T-helper 22 cell (primary cell): ENCODE measurements at places on chromosomes 1 and 21.

- DNase-seq: no peak
Observed at GRCh38 chr1:162383091-162383490, 1.6 kb downstream of the C1orf226 start.

DNA sequence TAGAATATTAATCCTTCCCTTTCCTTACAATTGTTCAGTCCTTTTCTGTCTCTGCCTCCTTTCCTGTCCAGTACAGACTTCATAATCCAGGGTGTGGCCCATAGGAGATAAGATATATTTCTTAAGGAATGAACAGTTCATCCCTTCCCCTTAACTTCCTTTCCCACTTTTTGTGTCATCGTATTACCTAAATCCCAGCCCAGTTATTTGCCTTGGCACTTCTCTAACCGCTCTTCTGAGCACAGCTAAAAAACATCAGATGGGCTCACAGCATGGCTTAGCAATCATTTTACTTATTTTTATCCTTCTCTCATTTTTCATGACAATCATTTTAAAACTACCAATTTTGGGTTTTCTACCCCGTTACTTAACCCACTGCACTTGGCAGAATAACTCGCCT, 39.6 kb downstream of the F3 start:
- DNase-seq: no peak

GRCh38 chr1:172378109-172378760, 42.2 kb upstream of the C1orf105 start:
- no peak for DNase-seq

GRCh38 chr1:2270260-2271100, 42.4 kb downstream of the SKI start:
- DNase-seq: no peak

DNA sequence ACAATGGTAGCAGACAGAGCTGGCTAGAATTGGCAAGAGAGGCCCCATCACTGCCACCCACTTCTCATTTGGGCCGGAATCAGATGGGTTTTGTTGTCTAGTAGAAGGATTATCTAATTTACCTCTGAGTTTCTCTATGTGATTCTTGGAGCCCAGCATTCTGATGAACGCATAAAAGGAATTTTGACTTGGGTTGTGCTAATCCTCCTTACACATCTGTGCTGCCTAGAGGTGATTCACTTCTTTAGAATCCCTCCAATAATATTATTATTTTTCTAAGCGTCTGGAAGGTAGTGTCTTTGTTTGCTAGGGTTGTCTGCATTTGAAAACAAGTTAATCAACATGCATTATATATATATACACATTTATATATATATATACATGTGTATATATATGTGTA, 118.1 kb downstream of the RUNX1 start:
- DNase-seq: no peak

DNA sequence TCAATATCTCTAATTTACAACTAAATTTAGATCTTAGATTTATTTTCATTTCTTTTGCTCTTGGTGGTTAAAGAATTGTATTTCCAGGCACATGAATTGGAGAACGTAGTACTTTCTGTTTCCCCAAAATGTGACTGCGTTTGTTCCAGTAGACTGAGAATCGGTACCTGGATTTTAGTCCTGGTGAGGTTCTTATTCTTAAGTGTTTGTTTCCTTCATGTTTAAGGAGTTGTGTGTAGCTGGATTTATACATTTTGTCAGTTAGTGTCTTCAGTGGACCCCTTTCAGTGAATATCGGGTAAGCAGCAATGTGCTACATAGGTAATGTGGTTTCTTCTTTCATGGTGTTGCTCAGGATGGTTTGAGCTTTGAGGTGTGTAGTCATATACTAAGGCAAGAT, 6.8 kb downstream of the MIER1 start:
- DNase-seq: no peak

DNA sequence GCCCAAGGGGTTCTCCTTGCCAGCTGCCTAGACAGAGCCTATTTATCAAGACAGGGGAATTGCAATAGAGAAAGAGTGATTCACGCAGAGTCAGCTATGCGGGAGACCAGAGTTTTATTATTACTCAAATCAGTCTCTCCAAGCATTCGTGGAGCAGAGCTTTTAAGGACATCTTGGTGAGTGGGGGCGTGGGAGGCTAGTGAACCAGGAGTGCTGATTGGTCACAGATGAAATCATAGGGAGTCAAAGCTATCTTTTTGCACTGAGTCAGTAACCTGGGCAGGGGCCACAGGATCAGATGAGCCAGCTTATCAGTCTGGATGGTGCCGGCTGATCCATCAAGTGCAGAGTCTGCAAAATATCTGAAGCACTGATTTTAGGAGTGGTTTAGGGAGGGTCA, 64.8 kb upstream of the MRPS6 start:
- no peak for DNase-seq

- no peak for DNase-seq
Observed at GRCh38 chr1:62077821-62078220, 116.8 kb upstream of the L1TD1 start.

- no peak for DNase-seq
Observed at GRCh38 chr1:171128463-171128862, 37.8 kb downstream of the FMO3 start.

- no peak for DNase-seq
Observed at GRCh38 chr1:19957779-19958178, 21.6 kb downstream of the PLA2G2A start.

- DNase-seq: peak; percentile 2
Observed at GRCh38 chr1:147892731-147893214, 9.8 kb upstream of the GJA8 start.

DNA sequence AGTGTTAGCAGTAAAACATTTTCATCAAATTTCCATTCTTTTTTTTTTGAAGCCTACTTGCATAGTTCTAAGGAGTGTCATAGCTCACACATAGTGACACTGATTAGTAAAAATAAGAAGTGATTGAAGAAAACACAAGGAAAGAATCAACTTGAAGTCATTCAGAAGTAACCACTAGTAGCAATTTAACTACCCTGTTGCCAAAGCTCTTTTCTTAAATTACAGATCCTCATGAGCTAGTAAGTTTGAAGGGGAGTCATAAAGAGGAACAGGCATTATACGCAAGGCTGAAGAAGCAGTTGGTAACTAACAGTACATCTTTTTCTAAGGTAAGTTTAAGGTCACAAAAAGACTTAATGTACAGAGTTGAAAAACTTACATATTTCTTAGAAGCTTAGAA, 332.2 kb downstream of the CHRM3 start:
- DNase-seq: no peak

GRCh38 chr1:32020339-32020738, 6.7 kb downstream of the KHDRBS1 start:
- DNase-seq: no peak

GRCh38 chr1:74113333-74113732, 84.6 kb downstream of the LRRIQ3 start:
- no peak for DNase-seq

DNA sequence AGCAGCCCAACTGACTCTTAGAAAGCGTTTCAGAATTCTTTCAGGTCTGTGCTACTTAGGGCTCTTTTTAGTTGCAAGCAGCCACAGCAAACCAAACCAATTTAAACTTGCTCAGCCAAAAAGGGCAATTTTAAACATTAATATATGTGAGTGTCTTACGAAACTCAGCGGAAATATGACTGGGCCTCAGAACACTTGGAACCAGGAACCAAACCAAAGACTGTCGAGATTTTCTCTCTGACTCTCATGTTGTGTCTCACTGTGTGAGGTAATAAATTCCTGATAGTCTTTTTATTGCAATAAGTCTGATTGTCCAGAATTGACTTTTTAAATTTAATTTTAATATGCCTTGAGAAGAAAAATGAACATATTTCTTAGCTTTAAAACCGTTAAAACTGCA, 122.3 kb downstream of the SYF2 start:
- DNase-seq: no peak

DNA sequence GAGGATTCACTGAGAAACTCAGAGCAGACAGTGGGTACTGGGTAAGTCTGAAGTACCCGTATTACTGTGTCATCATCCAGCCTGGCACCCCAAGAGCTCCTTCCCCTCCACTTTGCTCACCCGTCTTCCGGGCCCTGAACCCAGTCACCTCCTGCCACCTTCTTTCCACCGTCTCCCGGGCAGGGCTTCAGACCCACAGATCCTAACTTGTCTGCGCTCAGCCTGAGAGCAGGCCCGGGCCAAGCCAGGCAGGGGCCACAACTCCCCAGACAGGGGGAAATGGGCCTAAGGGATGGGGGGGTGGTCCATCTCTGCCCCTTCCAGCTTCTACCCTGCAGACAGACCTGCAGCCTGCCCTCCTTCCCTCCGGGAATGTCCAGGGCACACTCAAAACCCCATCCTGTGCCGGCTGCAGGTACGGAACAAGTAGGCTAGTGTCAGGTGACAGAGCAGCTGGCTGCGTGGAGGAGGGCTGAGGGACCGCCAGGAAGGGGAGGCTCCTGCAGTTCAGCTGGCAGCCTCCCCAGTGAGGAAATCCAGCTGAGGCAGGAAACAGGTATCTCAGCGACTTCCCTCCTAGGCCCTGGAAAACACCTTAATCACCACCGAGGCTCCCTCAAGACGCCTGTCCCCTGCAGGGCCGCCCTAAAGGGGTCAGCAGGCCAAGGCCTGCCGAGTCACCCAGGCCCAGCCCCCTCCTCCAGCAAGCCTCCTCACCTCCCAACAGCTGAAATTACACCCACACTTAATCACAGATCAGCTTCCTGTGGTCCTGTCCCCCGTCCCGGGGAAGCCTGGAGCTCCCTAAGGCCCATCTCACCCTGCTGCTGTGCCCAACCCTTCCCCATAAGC, 3.5 kb downstream of the HSPG2 start:
- DNase-seq: no peak
